Stimulated activated CD4-positive, alpha-beta T cell treated with anti-CD3 and anti-CD28 coated beads, Interleukin-12 subunit alpha, Interleukin-12 subunit beta, amount 100 ng/mL, for 4 hours (primary cell): ENCODE measurements at places on chromosomes 3 and 15.

DNA sequence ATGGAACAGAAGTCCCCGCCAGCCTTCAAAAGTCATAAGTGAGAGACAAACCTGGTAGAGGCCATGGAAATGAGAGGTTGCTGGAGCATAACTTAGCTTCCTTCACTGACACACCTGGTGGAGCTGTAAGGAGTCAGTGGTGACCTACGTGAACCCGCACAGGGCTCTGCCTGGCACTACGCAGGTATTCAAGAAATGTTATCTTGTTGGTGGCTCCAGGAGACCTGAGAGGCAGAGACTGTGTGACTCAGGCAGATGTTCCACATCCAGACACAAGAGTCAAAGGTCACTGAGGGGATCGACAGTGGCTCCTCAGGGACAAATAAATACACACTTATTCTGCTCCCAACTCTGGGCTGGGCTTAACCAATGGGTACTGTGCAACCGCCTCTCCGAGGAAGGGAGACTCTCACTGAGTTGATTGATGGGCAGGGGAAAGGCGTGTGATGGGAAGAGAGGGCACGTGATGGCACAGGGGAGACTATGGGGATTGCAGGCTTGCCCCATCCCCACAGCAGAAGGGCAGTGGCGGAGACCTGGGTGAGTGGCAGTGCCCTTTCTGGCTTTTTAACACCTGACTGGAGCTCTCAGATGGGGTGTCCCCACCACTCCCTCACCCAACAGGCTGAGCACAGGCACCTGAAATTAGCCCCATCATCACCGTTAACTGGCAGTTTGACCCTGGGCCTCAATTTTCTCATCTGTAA, 111.7 kb upstream of the SMAD3 start:
- DNase-seq, result no peak

- no peak for DNase-seq
Observed at GRCh38 chr15:78541744-78542034, 1.4 kb downstream of the PSMA4 start.

- DNase-seq, result no peak
Observed at GRCh38 chr3:170490828-170491560, 72.3 kb downstream of the CLDN11 start.

GRCh38 chr3:14358426-14359211, 43.8 kb upstream of the SLC6A6 start:
- no peak for DNase-seq

DNA sequence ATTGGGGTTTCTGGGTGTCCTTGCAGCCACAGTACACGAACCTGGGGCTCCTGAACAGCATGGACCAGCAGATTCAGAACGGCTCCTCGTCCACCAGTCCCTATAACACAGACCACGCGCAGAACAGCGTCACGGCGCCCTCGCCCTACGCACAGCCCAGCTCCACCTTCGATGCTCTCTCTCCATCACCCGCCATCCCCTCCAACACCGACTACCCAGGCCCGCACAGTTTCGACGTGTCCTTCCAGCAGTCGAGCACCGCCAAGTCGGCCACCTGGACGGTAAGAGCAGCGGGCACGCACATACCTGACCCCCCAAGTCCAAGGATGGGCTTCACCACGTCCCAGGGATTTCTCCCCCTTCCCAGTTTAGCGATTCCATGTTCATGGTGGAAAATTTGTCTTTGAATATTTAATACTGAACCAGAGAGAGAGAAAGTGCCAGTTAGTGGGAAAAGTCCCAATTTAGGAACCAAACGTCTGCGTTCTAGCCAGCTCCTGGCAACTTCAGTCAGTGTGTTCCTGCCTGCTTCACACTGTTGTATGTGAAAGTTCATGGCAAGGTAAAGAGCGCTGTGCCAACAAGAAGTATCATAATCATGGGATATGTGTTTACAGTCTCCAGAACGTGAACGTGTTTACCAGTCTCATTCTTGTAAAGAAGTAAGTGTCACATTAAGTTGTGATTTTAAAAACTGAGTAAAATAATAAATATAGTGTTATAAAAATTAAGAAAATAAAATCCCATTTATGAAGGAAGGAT, 177.2 kb downstream of the TP63 start:
- no peak for DNase-seq

- no peak for DNase-seq
Observed at GRCh38 chr3:152581951-152582350, 253.0 kb upstream of the P2RY1 start.

DNA sequence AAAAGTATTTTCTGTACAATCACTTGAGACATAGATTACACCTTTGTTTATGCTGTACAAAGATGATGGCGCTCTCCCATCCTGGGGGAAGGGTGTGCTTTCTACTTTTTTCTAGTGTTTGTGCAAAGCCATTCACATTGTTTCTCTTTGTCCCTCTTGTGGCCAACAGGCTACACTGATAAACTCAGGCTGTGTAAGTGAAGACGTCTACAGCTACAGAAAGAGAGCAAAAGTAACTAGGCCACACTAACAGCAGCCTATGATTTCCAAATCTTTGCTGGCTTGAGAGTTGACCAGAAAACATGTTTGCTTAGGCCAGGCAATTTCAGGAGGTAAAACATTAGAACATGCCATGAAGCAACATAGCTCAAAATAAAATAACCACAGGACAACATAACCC, 75.1 kb downstream of the FOXB1 start:
- no peak for DNase-seq

GRCh38 chr3:105944276-105944675, 75.5 kb upstream of the CBLB start:
- no peak for DNase-seq

DNA sequence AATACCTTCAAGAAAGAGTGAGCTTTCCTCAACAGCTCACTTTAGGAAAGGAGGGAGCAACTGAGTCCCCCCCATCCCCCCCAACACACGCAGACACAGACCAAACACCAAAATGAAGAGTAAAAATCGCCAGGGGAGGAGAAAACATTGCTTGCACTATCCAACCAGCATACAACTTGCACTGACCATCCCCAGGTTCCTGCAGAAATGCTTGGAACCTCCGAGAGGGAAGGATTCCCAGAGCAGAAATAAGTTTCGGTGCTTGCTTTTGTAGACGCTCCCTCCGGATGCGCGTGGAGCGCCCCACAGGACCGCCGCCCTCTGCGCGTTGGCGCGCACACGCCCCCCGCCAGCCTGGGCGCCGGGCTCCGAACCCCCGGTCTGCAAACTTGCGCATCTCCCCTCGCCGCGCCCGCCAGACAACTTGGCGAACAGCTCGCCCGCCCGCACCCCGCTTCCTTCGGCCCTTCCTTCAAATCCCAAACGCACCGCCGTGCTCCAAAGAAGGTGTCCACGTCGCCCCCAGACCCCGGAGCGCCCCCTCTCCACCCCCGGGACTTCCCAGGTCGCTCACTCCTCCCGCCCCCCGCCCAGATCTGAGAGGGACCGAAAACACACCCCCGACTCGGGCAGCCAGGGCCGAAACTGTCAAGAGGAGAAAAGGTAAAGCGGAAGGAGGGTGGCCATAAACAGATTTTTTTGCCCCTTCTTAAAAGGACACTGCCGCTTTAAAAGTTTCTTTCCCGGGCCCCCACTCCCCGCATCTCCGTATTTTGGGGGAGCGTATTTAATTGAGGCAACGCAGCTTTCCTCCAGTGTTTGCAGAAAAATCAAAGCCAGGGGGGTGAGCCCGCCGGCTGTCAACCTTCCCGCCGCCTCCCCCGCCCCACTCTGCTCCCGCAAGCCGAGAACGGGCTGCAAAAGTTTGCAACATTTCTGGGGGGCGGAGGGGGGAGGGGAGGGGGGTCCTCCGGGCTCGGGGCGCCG, 859 bp downstream of the RORA start:
- no peak for DNase-seq

DNA sequence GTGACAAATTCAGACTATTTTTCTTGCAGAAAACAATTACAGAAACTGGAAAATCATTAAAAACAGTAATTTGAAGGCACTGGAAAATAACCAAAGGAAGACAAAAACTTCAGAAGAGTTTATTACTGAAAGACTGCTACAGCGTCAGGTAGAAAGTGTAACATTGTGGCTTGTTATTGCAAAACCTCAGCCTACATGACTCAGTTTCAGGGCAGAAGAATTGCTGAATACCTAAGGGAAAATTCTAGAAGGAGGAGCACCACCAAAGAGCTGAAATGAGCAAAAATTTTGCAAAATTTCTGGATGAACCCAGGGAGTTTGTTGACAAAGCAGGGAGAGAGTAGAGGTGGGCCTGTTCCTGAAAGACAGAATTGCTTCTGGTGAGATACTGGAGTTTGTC, 219.6 kb downstream of the C3orf38 start:
- no peak for DNase-seq
